ENCODE measurements at places on chromosomes 4 and X.

DNA sequence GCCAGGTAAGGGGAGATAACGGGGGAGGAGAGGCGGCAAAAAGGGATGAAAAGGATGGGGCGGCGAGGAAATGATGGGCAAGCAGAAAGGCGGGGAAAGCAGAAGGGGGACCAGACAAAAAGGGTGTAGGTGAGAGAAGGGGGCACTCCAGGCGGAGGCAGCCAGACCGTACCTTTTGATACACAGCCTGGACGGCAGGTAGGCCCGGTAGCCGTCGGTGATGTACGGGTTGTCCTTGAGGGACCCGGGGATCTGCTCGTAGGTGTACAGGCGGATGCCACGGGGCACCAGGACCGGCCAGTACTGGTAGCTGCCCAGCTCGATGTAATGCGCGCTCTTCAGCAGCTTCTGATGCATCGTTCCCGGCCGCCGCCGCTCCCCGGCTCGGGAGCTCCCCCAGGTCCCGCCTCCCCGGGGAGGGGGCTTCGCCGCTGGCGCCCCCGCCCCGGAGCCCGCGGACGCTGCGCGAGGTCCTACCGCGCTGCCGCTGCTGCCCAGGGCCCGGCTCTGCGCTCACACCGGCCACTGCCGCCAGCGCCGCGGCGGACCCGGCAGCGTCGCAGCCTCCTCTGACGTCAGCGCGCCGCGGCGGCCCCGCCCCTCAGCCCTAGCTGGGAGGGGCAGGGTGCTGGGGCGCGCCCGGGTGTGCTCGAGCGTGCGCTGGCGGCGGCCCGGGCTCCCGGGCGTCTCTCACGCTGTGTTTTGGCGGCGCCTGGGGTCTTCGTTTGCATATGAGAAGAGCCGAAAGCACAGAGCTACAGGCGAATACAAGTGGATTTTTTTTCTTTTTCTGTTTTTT lies at the start of gene PAQR3:
PAQR3 (minus strand) TSS at position 571 of the 799 bp plus-strand sequence; CDS start at position 357, 214 bp downstream.
- peak; percentile 82 for DNase-seq

DNA sequence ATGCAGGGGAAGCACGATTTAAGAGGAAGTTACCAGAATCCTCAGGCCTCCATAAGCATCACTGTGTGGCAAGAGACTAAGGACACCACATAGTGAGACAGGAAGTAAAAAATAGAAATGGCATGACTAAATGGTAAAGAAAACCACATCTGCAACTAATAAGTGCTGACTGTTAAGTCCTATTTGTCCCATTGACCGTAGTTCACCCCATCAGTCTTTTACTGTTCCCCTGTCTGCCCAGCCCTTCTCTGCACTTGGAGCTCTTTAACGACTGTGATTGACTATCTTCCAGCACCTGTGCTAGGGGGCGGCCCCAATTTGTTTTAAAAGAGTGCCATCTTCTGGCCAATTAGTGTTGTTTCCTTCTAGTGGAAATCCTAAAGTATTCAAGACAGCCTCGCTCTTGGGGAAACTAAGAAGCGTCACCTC lies 94.2 kb downstream of the MAOA start:
- DNase-seq, result peak; percentile 55

DNA sequence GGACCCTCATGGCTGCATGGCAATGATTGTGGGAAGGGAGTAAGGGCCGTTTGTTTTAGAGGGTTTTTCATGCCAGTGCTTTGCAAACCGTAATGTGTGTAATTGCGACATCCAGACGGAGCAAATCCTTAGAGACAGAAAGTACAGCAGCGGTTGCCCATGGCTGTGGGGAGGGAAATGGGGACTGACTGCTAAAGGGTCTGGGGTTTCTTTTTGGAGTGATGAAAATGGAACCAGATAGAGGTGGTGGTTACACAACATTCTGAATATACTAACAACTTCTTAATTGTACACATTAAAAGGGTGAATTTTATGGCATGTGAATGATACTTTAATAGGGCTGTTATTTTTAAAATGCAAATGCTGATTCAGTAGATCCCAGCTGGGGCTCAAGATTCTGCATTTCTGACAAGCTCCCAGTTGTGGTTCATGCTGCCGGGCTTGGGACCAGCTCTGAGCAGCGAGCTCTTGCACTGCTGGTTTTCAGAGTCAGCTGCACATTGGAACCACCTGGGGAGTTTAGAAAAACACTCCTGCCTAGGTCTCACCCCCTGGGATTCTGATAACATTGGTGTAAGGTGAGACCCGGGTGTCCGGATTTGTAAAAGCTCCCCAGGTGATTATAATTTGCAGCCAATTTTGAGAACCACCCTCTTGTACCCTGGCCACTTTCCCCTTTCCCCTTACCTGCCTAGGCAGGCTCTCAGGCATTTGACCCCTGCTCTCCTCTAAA lies 47.7 kb downstream of the PRPS1 start:
- peak; percentile 57 for DNase-seq

DNA sequence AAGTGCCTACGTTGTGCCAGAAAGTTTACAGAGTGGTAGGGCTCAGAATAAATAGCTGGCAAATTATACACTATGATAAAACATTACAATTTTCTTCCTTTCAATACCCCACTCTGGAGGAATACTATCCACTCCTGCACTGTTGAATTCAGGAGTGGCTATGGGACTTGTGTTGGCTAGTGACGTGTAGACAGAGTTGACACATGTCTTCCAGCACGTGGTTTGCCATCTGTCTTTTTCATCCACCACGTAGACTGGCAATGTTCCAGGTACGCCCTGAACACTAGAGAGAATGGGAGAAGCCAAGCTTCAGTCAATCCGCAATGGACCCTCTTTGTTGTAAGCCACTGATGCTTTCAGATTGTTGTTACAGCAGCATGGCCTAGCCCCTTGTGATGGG lies 168.8 kb upstream of the RBPJ start:
- DNase-seq, result no peak

DNA sequence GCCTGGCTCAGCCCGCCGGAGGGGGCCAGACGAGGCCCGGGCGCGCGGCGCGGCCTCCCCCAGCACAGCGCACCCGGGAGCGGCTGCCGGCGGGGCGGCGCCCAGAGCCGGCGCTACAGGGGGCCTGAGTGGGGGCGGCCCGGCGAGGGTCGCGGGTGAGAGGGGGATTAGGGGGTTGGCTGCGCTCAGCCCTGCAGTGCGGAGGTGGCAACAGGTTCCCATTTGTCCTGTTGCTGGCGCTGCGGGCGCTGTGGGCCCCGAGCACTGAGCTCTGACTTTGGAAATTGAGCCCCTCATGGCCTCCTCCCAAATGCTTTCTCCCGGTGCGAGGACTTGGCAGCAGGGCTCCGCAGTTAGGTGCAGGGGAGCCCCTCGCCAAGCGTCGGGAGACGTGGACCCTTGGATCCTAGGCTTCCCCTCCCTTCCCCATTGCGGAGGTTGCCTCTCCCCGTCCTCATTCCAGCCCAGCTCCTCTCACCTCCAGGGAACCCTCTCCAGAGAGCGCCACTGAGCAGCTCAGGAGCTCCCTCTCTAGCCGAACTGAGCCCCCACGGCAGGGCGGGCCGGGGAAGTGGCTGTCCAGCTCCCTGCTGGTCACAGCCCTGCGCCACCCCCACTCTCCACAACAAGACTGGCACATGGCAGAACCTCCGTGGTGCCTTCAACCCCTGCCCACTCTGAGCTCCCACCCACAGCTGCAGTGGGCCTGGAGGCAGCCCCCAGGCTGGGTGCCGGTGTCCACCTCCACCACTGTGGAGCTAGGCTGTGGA lies 2.5 kb upstream of the DUSP9 start:
- DNase-seq, result no peak

- DNase-seq, result no peak
These were observed 51.0 kb downstream of the DHX15 start for GRCh38 chr4:24533364-24533763.

GRCh38 chrX:31124536-31124935 lies 52.7 kb upstream of the FTHL17 start:
- DNase-seq, result no peak

DNA sequence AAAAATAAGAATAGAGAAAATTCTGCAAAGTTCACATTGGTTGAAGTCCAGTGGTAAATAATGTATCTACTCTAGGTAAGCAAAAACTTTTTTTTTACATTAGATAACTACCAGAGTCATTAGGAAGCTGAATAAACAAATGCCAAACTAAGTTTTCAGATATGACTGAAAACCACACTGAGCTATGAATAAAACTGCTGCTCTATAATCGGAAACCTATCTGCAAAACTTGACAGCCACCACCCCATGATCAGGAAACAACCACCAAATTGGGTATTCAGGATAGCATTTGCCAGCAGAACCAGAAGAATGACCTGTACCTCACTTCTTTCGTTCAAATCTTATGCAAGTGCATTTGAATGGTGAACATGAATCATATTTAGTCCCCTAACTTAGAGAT lies 173.0 kb upstream of the TET2 start:
- DNase-seq, result no peak

DNA sequence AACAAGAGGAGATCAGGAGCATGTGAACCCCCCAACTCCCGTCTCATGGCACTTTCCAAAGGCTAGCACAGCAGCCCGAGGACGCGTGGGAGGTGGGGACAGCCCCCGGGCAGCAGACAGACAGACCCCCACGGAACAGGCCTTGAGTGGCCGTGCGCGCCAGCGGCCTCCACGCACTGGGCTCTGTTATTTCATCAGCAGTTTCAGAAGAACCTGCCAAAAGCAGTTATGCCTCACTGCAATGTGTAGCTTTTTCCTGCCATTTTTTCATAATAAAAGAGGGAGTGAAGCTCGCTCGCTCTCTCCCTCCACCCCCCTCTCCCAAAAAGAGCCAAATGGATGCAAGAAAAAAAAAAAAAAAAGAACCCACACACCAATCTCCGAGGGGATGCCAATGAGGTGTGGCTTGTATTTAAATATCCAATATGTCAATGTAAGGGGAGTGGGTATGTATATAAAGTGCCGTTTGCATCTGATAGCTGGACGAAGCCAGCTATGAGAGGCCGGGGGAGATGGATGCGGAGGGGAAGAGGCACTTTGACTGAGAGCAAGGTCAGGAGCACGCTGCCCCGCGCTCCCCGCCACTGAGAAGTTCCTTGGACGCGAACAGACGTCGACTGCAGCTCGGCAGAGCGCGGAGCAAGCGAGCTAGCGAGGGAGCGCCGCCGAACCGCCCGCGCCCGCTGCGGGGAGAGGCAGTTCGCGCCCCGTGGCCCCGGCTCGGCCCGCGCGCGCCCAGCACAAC lies at the start of gene FGF16:
FGF16 (plus strand) TSS at position 482 of the 745 bp plus-strand sequence. CDS start 286 bp downstream, outside the sequence.
- no peak for DNase-seq

GRCh38 chrX:133335027-133335426 lies 80.3 kb downstream of the GPC4 start:
- DNase-seq, result peak; percentile 17

DNA sequence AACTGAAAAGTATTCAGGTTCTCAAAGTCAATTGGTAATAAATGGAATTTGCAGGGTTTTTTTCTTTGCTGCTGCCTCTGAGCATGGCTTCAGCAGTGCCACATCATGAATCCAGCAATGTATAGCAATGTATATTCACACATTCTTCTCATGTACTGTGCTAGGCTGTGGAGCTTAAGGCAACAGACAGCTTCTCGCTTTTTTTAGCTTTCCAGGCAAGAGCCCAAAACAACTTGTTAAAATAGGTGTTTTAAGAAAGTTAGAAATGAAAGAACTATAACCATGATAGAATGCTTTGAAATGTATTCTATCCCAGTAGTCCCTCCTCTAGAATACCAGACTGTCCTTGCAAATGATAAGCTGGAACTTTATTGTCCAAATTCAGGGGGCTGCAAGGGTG lies 30.4 kb downstream of the SMIM43 start:
- no peak for DNase-seq

DNA sequence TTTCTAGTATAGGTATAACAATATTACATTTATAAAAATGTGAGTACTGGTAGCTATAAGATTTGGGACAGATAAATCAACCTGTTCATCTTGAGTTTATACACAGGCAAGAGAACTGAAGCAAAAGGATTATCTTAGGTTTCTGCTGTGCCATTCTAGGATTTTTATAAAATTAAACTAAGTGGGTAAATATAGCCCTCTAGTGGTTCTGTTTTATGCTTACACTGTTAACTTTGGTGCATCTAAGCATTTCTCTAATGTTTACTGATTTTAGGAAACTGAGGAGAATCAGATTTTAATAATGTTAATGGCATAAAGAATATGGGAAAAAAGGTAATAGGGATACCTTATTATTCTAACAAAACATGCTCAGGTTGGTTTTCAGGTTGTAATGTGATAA lies 1.1 kb upstream of the RRH start:
- peak; percentile 55 for DNase-seq

- no peak for DNase-seq
These were observed 176.0 kb downstream of the MAML3 start for GRCh38 chr4:139977838-139978609.

DNA sequence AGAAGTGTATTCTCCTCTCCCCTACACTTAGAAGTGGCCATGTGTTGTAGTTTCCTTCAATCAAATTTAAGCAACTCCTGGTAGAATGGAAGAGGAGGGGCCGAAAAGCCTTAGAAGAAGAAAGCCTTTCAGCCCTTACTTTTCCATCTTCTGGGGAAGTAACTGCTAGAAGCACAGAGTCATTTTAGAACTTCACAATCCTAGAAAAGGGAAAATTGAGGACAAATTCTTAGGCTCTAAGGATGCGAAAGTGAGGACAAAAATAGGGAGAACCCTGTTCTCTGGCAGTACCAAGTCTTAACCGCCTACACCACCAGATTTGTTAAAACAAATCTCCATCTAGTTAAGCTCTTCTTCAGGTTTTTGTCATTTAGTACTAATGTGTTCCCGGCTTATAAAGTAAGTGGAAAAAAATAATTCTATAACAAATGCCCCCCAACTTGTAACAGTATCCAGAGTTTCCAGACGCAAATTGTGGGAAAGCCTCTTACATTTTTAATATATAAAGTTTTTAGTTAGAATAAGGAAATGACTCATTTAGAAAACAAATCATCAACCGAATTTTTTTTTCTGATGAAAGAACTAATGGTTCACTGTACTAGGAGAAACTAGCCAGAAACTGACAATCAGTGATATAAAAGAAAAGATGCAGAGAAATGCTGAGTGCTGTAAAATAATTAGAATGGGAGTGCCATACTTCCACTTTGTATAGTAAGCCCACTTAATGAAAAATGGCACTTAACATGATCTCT lies 76.0 kb downstream of the ARAP2 start:
- DNase-seq, result no peak

- no peak for DNase-seq
These were observed 13.8 kb upstream of the MAN2B2 start for GRCh38 chr4:6561173-6561516.

DNA sequence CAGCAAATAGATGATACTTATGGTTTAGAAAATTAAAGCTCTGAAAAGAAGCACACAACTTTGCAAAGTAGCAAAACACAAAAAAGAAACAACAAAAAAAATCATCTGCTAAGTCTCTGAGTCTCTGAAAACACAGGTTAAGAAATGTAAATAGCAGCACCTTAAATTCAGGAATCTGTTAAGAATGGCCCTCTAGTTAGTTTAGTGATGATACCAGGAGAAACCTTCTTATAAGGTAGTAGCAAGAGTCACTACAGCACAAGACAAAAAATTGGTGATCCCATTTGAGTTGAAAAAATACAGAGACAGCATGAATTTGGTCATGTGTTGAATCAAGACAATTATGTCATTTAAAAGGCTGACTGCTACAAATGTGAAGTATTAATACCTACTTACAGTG lies 308.2 kb upstream of the ADGRL3 start:
- DNase-seq, result no peak

GRCh38 chr4:90586799-90587198 lies 459.6 kb downstream of the CCSER1 start:
- DNase-seq, result no peak

GRCh38 chr4:91267543-91267942 lies 1036.2 kb upstream of the GRID2 start:
- no peak for DNase-seq

All from Kasumi-1 (cell line).